ENCODE measurements at places on chromosomes 7 and 10.

- DNase-seq = no peak
Measured at GRCh38 chr10:69321865-69322264, 43.6 kb downstream of the HK1 start.

DNA sequence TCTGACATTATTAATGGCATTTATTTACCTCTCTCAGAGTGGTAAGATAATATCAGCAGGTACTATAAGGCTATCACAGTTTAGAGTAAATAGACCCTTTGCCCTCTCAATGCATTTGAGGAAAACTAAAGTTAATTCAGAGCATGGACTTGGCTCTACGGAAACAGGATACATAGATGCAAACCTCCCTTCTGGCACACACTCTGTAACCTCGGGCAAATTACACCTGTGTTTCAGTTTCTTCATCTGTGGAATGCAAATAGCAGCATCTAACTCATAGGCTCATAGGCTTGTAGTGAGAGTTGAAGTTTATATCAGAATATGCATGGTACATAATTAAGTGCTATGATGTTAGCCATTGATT is 5.6 kb downstream of the RAPGEF5 start:
- DNase-seq = no peak

DNA sequence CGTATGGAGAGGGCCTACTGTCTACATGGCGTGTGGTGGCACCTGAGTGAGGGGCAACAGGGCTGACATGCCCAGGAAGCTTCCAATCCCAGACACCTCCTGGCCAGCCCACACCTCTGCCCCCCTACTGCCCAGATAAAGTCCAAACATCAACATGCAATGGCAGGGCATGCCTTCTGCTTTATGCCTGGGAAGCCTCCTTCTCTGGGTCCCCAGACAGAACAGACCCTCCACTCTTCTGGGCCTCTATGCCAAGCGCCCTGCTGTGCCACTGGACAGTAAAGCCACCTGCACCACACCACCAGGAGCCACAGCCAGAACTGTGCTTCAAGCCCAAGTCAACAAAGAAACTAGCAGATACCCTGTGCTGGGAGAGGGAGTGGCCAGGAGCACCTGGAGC is 12.5 kb downstream of the TMEM72 start:
- no peak for DNase-seq

- DNase-seq = no peak
Measured at GRCh38 chr7:139893999-139894398, 64.9 kb downstream of the TBXAS1 start.

DNA sequence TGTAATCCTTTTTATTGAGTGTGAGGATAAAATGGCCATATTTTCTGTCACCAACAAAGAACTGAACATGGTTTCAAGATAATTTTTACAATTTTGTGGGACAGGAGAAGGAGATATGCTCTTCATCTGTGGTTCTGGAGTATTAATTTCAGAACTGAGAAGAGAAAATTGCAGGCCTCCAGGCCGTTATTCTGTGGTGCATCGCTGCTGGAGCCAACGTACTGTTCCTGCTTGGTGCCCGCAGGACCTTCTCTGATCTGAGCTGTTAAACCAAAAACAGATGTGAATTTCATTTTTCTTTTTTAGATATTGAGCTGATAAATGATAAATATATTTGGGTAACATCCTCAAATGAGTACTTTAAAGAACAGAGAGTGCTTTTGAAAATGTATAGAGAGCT is 63.9 kb downstream of the IKZF1 start:
- DNase-seq = no peak

- DNase-seq = no peak
Measured at GRCh38 chr7:51246258-51247245, 70.1 kb downstream of the COBL start.

Measured in left renal cortex interstitium (tissue), 4 donors.